Left colon (tissue), 2 donors: ENCODE measurements at places on chromosomes 2 and 18. TPM values are rescaled to one million over a fixed set of nuclear protein-coding genes. Genes with fewer than 3 reads are reported as not detected.
A peak's percentile ranks its signal among the peaks of the same experiment; 100 is the strongest.

SPC25 gene
- 4.1 TPM for total RNA-seq

DNA sequence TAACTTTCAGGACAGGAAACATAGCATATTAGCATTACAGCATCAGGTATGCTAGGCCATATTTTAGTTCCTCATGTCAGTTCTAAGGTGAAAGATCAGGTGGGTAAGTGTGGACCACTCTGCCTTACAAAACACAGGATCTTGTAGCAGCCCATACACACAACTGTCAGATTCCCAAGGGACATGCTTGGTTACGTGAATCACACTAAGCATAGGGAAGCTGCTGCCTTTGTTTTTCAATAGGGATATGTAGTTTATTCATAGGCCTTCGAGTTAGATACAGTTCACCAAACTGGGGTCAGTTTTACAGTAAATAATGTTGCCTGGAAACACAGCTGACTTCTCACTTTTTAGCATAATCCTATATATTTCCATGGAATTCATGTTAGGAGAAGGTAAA lies 116.1 kb upstream of the OTX1 start:
- DNase-seq: no peak

NYAP2 gene
- total RNA-seq: not detected

DNA sequence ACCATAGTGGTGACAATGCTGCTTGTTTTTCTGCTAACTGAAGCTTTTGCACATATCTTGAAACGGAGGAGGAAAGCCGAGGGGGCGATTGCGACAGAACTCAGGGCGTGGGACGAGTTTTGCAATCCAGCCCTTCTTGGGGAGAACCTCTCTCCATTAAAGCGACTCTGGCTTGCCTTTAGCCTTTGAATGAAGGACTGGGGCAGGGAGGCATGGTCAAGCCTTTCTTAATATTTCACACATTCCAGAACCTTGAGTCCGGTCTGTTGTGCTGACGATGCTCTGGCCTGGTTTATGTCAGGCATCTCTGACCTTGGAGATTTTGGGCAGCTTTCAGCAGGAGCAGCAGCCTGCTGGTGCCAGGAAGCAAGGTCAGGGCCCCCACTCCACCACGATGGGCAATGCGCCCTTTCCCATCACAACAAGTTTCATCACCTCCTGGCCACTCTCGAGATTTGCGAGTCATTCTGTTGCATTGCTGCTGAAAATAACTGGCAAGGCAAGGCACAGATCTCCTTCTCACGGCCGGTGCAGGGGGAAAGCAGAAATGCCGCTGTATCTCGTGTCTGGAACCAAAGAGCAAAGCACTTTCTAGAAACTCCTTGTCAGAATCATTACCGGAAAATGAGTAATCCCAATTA lies 10.8 kb downstream of the EMILIN2 start:
- DNase-seq: peak; percentile 46

DNA sequence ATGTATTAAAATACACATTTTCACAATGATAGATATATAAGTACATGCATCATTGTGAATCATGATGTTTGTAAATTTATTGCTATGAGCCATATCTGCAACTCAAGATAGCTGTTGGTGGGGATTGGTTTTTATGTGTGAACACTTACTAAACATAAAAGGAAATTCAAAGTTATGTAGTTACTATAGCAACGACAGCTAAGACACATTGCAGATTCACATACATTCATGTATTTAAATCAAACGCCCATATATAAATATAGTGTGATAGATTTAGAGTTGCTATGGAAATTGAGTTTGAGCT lies 65.6 kb downstream of the MAPRE2 start:
- no peak for DNase-seq

GRCh38 chr2:9191041-9191481 lies 15.6 kb upstream of the ASAP2 start:
- peak; percentile 66 for DNase-seq
